HFFc6 (cell line): ENCODE measurements at places on chromosomes 5 and 9. TPM values are rescaled to one million over a fixed set of nuclear protein-coding genes. Genes with fewer than 3 reads are reported as not detected.

DNA sequence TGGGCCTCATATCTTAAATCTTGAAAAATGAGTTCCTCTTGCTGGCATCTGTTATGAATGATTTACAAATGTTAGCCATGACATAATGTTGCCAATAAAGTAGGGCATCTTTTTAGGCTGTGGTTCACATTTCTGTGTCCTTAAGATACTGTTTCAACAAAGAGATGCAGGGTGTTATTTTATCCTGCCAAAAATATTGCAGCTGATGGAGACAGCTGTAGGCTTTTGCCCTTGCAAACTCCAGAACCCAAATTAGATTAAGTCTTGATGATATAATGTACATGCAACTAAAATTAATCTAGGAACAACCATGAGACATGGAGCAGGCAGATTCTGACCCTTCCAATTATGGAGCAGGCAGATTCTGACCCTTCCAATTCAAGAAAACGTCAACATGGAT, 228.2 kb upstream of the GRIN3A start:
- no peak for DNase-seq

DNA sequence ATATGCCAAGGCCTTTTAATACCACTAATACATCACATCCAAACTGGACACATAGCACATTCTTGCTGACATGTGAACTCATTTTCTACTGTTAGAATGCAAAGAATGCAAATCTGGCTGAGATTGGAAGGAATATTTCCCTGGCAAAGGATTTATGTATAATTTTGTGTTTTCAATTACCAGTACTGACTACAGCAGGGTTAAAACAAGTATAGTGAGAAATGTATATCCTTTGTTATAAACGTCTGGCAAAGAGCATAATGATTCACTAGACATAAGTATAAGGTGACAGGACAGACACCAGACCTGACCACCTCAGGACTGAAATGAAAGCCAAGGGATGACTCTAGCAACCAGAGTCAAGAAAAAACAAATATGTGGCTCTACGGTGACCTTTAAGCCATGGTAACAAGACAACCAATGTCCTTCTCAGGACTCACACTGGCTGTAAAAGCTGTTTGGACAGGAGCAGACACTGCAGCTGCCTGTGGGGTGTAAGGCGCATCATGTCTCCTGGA, 95.0 kb downstream of the MRPS27 start:
- DNase-seq = peak; percentile 67

- no peak for DNase-seq
Measured at GRCh38 chr5:59348189-59348588, 545.3 kb downstream of the PDE4D start.

Gene NPDC1
- total RNA-seq = 114 to 183 TPM (median 175 TPM) in 3 replicates

GRCh38 chr5:178514851-178515418, 75.3 kb downstream of the COL23A1 start:
- DNase-seq = no peak

DNA sequence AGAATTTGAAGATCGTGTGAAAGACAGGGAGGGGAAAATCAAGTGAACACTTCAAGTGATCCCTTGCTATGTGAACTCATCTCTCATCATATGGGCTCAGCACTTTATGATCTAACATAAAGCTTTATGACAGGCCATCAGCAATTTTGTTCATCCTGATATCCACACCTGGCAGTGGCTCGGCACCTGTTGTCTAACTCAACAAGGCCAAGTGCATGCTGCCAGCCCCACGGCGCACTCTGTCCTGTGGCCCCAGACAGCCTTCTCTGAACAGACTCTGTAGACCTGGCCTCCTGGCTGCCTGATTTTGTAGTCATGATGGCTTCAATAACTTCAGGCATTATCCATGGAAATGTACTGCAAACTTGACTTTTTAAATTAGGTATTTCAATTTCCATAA, 106.3 kb downstream of the MEF2C start:
- no peak for DNase-seq

DNA sequence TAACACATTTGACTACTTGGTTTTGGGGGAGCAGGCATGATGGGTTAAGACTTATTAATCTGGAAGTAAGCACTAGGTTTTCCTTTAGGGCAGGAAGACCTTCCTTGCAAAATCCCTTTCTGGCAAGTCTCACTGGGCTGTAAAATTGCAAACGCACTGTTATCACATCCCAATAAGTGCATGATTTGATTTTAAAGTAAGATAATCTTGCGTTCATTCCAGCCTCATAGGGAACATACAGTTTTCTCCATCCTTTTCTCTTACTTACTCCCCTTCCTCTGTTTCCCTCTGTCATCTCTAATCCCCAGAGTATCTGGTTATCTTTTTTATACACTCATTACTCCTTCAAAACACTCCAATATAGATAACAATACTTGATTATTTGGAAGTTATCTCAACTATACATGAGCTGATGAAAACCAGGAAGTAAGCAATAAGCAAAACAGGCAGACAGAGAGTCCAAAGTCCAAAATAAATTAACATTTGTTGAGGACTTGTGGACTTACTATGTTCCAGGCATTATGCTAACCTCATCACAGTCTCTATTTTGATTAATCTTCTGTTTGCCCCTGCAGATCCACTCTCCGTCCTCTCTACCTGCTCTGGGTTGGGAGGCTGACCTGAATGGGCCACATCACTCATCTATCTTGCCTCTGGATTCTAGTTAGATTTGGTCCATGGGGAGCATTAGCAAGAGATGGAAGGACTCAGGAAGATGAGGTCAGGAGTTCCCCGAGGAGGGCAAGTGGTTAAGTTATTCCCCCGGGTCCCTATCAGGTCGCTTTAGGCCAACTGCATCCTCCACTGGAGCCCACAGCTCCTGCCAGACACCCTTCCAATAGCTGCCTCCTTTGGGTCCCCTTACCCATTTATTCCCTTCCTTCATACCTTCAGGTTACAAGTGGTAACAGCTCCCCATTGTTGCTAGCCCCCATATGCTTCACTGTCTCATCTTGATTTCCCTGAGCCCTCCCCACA, 60.2 kb downstream of the SLC22A5 start:
- DNase-seq = no peak

DNA sequence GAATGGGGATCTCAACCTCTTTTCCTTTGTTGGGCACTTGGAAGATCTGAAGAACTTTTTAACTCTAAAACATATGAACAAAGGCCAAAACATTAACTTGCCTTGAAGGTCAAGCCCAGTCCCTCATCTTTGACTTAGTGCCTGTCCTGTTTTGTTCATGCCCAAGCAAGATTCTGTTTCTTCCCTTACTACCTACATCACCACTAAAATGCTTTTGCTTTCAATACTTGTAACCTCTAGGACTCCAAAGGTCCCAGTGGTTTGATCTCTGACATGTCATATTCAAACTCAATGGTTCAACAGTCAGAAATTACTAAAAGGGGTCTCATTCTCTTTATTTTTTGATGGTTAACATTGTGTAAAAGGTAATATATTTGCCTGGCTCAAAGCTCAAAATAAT, 24.0 kb downstream of the GLRX start:
- no peak for DNase-seq
